Fibroblast of villous mesenchyme (primary cell): ENCODE measurements at places on chromosomes 1 and 21.
A peak's percentile ranks its signal among the peaks of the same experiment; 100 is the strongest.

DNA sequence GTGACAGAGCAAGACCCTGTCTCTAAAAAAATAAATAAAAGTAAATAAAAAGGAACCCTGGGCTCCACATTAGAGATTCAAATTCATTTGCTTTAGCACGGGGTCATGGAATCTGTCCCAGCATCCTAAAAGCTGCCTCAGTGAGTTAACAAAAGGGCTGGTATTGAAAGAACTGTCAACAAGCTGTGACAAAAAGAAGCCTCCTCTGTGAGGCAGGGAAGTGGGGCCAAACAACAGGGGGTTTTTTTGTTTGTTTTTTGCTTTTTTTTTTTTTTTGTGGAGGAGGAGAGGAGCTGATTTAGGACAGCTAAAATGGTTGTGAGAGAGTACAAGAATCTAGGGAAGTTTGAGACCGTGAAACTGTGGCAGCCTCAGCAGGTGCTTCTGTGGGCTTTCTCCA lies 115.7 kb downstream of the LIPI start:
- no peak for DNase-seq

- no peak for DNase-seq
Measured at GRCh38 chr1:207298186-207298585, 23.3 kb upstream of the CD55 start.

GRCh38 chr1:32991819-32992488 lies 27.3 kb upstream of the RNF19B start:
- no peak for DNase-seq

GRCh38 chr1:208520438-208521099 lies 276.4 kb upstream of the PLXNA2 start:
- no peak for DNase-seq

DNA sequence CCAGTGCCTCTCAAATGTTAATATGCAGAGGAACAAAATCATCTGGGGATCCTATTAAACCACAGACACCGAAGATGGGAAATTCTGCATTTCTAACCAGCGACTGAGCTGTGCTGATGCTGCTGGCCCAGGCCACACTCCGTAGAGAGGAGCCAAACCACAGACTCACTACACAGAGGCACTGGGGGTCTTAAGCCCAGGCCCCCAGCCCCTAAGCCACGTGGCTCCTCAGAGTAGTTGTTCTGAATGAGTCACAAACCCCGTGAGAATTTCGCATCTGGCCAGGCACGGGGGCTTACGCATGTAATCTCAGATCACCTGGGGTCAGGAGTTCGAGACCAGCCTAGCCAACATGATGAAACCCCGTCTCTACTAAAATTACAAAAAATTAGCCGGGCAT lies 2.8 kb upstream of the CELA2A start:
- no peak for DNase-seq

DNA sequence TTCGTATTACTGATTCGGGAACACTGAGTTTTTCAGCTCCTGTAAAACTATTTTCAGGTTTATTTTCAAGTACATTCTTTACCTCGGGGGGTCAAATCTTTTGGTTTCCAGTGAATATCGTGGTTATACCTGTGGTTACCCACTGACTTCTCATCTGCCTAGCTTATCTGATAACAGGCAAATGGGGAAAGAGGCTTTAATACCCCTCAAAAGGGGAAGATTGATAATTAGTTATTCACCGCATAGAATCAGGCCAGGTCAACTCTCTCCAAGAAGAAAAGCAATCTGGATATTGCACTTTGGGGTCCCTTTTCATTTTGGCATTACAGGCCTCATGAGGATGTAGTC lies 23.0 kb downstream of the RUNX1 start:
- peak; percentile 16 for DNase-seq

DNA sequence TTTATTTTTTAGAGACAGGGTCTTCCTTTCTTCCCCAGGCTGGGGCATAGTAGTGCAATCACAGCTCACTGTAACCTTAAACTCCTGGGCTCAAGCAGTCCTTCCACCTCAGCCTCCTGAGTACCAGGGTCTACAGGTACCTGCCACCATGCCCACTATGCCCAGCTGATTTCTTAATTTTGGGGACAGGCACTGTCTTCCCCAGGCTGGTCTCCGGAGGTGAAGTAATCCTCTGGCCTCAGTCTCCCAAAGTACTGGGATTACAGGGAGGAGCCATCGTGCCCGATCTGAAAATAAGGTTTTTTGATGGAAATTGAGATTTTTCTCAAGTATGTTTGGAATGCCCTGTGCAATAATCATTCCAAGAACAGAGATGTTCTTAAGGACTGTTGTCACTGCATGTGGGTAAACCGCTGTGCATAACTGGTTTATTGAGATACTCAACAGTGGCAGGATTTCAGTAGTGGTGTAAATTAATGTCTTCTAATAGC lies 934 bp upstream of the MSH4 start:
- no peak for DNase-seq

- DNase-seq: peak; percentile 32
Measured at GRCh38 chr1:210377731-210378333, 49.1 kb downstream of the HHAT start.

DNA sequence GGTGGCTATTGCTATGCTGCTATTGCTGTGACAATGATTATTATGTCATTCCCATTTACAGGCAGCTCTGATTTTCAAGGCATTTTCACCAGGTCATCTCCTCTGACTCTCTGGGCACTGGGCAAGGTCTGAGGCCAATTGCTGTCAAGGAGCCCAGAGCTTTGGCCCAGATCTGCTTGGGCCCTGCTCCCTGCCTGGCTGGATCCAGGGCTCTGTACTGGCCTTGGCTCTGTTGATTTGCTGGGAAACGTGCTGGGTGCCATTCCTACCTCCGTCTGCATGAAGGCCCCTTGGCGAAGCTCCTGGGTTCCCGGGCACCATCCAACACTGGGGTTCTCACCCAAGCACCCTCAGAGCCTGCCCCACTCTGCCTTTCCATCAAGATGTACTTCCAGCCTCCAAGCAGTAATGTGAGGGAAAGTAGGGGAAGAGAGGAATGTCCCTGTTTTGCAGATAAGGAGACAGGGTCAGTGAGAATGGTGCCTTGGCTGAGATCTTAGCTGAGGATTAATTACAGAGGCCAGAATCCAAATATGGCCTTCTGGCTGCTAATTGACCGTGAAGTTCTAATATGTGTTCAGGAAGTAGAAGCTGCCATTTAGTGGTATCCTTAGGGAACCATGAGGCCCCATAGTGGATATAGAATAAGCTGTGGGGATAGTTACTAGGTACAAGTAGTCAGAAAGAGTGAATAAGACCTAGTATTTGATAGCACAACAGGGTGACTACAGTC lies 63.9 kb downstream of the HTR6 start:
- DNase-seq: no peak

DNA sequence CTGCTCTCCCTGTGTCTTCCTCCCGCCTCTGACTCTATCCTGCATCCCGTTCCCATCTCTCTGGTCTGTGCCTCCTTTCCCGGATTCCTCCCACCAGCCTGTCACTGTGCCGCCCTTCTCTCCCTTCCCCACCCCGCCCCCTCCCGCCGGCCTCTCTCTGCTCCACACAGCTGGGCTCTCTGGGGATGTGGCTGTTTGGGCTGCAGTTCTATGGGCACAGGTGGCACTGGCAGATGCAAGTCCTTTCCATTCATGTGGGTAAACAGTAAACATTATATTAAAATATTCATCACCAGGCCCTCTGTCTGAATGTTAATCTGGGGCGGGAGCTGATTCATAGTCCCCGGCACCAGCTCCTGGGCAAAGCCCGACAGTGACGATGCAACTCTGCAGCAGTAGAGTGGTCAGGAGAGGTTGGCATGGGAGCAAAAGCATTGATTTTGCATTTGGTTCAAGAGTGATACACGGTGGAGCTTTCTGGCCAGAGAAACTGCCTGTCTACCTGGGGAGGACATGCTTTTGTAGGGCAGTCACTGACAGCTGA lies 249.3 kb downstream of the TNR start:
- no peak for DNase-seq

DNA sequence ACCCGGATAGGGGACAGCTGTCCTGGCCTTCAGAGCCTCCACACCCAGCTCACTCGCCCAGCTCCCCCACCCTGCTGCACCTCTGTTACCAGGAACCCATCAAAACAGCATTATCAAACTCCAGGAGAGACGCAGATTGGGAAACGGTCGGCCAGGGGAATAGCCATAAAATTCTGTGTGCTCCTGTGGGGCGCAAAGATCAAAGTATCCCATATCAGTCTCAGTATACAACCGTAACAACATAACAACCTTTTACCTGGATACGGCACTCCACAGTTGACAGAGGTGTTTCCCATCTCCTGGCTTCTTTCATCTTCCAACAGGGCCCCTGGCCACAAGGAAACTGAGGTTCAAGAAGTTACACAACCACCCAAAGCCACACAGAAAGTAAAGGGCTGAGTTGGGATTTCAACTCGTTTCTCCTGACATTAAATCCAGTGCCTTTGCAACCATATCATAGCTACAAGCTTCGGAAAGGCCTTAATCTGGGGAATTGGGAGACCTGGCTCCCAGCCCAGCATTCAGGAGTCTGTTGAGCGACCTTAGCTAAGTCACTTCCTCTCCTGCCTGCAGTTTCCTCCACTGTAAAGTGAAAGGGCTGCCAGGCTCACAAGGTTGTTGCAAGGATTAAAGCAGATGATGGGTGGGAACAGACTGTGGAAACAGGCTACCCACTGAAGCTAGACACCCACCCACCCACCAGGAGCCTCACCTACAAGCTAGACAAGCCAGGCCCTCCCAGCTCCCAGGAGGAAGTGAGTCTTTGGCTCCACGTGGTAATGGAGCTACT lies 8.1 kb upstream of the EPHB2 start:
- DNase-seq: peak; percentile 8

DNA sequence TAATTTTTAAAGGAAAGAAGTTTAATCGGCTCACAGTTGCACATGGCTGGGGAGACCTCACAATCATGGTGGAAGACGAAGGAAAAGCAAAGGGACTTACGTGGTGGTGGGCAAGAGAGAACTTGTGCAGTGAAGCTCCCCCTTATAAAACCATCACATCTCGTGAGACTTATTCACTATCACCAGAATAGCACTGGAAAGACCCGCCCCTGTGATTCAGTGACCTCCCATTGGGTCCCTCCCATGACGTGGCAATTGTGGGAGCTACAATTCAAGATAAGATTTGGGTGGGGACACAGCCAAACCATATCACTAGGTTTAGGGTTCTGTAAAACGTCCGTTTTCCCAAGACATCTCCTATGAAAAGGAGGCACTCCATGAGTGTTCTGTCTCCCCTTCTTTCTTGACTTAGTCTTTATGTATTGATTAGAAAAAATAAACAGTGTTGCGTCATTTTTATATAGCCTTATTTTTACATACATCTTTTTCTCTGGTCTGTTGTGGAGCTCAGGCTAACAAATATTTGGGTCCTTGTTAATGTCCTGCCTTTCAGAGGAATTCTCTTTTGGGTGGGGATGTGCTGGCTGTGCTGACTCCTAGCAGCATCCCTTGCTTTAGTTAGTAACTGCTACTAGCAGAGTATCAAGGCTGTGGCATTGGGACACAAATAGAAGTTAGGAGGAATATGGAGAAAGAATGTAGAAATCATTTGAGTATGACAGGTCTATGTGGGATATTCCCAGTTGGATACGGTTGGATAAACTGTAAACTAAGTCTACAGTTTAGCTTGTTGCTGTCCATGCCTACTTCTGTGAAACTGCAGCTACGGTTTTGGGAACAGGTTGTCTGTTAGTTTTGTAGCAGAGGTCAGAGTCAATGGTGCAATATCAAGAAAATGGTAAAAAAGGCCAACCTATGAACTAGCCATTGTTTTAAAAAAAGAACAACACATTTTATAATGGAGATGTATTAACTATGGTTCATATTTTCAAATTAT lies 23.5 kb downstream of the BACH1 start:
- DNase-seq: no peak

DNA sequence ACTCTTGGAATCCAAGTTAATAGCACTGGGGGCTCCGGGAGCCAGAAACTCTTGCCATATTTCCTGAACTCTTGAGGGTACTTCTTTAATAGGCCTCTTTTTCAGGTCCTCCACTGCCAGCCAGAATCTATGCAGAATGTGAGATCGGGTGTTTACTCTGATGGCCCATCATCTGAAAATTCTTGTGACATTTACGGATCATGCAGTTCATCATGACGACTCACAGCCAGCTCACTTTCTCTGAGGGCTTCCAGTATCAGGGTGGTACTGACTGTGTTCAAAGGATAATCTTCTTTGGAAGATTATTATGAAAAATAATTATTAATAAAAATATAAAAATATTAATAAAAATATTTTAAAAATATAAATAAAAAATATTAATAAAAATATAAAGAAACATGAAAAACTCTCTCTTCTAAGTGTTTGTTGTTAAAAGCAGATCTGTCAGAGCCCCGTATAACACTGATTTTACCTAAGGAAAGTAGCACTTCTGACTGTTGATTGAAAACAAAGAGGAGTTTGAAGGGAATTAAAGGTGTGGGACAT lies 194.3 kb upstream of the GREM2 start:
- no peak for DNase-seq

DNA sequence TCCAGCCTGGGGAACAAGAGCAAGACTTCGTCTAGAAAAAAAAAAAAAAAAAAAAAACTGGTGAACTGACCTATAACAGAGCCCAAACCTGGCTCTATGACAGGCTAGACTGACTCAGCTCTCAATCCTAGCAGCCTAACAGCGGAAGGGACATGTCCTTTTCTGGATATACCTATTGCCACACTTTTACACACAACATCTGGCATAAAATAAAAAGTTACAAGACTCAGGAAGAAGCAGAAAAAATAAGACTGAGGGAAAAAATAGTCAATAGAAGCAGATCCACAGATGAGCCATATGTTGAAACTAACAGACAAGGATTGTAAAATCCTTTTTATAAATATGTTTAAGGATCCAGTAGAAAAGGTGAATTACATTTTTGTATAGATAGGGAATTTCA lies 57.5 kb upstream of the IPO9 start:
- DNase-seq: peak; percentile 73

GRCh38 chr21:33684923-33685560 lies 42.7 kb downstream of the ITSN1 start:
- DNase-seq: no peak
